ENCODE measurements at places on chromosomes 16 and 17.

GRCh38 chr16:66121466-66121865 is 245.0 kb upstream of the CDH5 start:
- DNase-seq, result no peak

DNA sequence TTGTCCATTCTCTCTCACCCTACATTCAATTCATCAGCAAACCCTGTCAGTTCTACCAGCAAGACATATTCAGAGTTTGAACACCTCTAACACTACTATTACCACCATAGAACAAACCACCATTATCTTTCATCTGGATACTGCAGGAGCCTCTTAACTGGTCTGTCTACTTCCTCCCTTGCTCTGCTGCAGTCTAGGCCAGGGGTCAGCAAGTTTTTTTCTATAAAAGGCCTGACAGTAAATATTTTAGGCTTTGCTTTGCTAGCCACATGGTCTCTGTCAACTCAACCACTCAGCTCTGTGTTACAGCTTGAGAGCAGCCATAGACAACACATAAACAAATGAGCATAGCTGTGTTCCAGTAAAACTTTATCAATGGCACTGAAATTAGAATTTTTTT is 13.8 kb downstream of the KCTD19 start:
- DNase-seq, result no peak

DNA sequence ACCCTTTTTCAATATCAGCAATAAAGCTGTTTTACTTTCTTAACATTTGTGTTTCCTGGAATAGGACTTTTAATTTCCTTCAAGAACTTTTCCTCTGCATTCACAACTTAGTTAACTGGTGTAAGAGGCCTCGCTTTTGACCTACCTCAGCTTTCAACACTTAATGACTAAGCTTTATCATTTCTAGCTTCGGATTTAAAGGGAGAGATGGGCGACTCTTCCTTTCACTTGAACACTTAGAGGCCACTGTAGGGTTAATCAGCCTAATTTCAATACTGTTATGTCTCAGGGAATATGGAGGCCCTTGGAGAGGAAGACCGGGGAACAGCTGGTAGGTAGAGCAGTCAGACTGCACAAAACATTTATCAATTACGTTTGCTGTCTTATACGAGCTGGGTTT is 4.7 kb downstream of the SYNRG start:
- DNase-seq, result no peak

- DNase-seq, result peak; percentile 95
These were observed 160.1 kb upstream of the IRX3 start for GRCh38 chr16:54446639-54447038.

- no peak for DNase-seq
These were observed 13.4 kb upstream of the HERPUD1 start for GRCh38 chr16:56918467-56919012.

DNA sequence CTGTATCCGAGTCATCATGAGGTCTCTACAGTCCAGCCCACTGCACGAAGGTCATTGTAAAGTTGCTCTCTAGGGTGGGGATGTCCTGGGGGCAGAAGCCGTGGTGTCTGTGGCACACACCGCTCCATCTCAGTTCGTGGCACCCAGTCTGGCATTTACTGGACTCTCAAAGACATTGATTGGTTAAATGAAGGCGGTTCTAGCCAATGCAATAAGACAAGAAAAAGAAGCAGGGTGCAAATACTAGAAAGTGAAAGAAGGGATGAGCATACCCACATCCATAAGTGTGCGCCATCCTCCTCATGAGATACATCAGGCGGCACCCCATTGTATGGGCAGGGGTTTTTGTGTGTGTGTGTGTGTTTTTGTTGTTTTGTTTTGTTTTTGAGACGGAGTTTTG is 10.7 kb upstream of the ATP2A3 start:
- no peak for DNase-seq

GRCh38 chr17:10117581-10118001 is 80.8 kb downstream of the GAS7 start:
- no peak for DNase-seq

DNA sequence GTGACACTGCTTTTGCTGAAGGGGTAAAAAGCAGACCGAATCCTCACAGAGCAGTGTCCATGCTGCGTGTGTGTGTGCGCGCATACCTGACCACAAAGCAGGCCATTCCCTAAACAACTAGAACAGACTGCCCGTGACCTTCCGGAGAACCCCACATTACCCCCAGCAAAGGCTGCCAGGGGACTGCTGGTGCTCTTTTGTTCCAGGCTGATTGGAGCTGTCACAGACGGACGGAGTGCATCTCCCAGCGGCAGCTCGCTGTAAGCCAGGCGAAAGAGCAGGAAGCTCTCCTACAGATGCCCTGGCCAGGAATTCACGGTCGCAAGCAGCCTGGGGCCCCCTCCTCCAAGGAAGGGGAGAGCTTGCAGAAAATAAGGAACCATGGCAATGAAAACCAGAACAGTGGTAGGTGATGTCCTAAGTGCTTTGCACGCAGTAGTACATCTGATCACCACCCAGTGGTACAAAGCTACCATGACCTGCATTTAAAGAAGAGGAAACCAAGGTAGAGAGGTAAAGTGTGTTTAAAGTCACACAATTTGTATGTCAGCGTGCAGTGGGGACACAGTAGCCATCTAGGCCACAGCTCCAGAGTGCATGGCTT is 153.4 kb upstream of the DYNLRB2 start:
- no peak for DNase-seq

GRCh38 chr17:38657824-38658740 is 16.7 kb downstream of the EPOP start:
- no peak for DNase-seq

Measured in AG10803 (cell line).